Esophagus squamous epithelium (tissue), 5 donors: ENCODE measurements at places on chromosomes 12 and 14.

DNA sequence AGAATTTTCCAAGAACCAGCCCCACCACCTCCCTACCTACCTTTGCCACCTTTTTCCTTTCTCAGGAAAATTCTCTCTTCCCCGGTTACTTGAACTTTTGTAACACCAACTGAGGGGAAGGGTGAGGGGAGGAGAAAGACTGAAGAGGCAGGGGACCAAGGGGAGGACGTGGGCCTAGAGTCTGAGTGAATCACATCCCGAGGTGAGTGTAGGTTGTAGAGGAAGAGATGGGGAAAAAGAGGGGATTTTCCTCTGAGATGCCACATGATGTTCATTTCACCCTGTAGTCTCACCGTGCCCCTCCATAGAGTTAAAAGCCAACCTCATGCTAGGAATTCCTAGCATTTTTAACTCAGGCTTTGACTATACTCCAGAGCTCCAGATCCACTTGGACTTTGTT is 311.8 kb downstream of the RPAP3 start:
- no peak for DNase-seq

DNA sequence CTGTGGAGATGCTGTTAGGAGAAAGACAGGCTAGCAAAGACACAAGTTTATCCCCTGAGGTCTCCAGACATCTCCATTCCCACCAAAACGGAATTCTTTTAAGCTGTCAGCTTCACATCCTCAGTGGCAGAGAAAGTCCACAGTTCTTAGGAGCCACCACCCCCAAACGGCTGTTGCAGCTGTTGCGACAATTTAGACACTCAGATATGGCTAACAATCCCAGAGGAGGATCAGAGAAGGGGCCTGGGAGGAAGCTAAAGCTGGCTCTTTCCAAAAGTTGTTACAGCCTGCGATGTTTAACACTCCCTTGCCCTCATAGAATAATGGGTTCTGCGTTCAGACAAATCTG is 1.9 kb upstream of the ATP5MC2 start:
- DNase-seq = no peak

- no peak for DNase-seq
Measured at GRCh38 chr12:88360343-88360742, 218.2 kb downstream of the TMTC3 start.

- DNase-seq = no peak
Measured at GRCh38 chr12:95187865-95188415, 29.3 kb downstream of the FGD6 start.

DNA sequence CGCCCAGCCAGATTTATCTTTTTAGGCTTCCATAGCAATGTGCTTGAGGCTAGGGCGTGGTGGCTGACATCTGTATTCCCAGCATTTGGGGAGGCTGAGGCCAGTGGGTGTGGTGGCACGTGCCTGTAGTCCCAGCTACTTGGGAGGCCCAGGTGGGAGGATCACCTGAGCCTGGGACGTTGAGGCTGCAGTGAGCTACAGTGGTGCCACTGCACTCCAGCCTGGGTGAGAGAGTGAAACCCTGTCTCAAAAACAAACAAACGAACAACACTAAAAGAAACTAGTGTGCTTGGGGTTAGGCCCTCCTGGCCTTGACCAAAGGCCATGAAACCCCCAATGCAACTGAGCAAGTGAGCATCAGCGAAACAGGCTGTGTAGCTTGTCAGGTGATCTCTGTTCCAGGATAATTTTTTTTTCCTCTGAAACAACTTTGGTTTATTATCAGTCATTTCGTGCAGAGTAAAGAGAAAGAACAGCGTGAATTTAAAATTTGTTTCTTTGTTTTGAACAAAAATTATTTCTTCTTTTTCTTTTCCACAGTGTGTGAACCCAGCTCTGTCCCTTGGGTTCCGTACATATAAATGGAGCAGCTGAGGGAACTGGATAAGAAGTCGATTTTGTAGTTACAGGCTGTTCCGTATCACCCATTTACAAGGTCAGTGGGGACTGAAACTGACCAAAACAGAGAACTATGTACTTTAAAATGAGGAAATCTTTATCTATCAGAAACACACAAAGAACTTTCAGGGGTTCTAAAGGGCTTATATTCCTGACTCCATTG is 8.8 kb upstream of the TUBA1C start:
- DNase-seq = no peak

DNA sequence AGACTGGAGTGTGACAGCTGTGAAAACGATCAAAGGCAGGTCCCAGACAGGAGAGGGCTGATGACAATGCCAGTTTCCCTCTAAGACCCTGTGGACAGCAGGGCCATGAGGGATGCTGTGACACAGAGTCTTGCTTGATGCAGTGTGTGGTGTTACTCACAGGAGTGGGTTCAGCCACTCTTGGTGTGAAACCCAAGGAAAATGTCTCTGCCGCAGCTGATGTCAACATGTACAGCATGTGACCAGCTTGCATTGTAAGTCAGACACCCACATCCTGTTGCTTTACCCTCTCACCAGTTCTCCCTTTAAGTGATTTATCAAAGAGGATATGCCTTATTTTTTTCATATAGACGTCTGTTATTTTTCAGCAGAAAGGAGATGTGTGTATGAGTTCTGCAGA is 268.6 kb downstream of the BTG1 start:
- peak; percentile 9 for DNase-seq

DNA sequence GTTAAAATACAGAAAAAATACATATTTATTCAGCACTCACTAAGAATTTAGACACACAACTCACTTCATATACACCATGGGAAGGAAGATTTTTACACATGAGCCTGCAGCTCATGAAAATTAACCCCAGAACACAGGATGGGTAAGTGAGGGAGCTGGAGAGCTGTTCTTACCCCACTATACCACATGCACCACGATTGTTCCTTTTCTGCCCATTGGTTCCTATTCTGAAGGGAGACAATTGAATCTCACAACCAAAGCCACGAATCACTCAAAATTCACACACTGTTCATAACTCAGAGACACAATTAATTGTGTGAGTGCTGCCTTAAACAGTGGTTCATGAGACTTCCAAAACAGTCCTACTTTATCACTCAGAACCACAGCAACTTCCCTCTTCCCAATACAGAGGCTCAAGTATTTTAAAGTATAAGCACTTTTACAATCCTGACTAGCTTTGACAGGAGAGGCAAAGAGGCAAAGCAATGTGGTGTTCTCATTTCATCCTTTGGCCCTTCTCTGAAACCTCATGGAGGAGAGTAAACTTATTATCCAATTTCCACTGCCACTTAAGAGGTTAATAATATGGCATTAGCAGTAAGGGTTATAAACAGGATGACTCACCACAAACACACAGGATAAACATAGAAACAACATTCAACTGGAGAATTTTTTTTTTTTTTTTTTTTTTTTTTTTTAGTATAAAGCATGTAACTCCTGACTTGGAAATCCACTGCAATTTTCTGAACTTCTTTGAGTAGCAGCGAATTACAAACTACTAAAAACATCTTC is 59.5 kb downstream of the ITPR2 start:
- no peak for DNase-seq

DNA sequence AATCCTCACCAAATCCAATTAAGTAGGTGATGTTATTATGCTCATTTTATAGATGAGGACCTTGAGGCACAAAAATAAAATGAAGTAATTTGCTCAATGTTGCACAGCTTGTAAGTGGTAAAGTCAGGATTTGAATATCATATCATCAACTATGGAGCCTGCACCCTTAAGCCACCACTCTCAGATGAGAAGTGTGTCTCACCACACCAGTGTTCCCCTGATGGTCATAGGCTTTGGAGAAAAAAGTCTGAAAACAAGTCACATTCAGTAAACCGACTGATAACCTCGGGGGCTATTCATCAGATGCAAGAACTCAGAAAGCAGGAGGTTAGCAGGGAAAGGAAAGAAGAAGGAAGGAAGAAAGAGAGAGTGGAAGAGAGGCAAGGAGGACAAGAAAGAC is 2.8 kb downstream of the TSHR start:
- no peak for DNase-seq

DNA sequence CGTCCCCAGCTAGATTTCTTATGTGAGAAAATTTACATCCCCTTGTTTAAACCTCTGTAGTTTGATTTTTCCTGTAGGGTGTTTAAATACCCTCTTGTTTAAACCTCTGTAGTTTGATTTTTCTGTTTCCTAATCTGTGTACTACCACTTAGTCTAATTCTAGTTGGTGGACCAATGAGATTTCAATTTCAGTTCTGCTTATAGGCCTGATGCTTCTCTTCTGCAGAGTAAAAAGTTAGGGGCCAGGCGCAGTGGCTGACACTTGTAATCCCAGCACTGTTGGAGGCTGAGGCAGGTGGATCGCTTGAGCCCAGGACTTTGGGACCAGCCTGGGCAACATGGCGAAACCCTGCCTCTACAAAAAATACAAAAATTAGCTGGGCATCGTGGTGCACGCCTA is 11.5 kb downstream of the UBC start:
- DNase-seq = no peak

- no peak for DNase-seq
Measured at GRCh38 chr14:89479802-89480201, 62.8 kb upstream of the FOXN3 start.

DNA sequence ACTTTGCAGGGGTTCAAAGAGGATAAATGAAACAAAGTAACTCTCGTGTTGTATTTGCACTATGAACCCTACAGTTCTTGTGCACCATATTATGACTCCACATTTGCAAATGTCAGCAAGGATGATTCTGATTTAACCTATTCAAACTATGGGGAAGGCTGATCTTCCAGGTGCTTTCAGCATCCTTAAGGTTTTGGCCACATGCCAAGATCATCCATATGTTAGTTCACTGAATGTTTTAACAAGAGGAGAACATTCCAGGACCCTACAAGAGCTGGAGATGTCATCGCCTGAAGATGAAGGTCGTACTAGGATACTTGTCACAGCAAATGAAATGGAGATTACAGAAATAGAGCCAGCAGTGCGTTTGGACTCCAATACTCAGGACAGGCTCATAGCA is 114.2 kb downstream of the DHRS2 start:
- no peak for DNase-seq

GRCh38 chr12:42010257-42010656 is 134.4 kb downstream of the GXYLT1 start:
- no peak for DNase-seq

DNA sequence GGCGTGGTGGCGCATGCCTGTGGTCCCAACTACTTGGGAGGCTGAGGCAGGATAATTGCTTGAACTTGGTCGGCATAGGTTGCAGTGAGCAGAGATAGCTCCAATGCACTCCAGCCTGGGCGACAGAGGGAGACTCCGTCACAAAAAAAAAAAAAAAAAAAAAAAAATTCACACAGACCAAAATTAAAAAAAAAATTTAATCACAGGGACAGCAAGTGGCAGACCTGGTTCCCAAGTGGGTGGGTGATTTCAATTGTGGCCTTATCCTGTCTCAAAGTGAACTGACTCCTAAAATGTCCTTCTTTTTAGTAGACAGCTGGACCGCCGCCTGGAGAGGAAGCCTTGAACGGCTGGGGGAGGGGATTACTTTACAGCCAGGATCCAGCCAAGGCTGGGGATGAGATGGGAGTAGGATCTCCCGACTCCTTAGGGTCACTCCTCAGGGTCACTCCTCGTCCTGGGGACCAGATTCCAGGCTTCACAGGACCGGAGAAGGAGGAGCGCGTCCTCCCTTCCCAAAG is 1.5 kb upstream of the KCNH3 start:
- DNase-seq = no peak

- no peak for DNase-seq
Measured at GRCh38 chr14:51430633-51431032, 190.6 kb downstream of the TMX1 start.

GRCh38 chr12:110972866-110973265 is 52.5 kb upstream of the MYL2 start:
- no peak for DNase-seq

DNA sequence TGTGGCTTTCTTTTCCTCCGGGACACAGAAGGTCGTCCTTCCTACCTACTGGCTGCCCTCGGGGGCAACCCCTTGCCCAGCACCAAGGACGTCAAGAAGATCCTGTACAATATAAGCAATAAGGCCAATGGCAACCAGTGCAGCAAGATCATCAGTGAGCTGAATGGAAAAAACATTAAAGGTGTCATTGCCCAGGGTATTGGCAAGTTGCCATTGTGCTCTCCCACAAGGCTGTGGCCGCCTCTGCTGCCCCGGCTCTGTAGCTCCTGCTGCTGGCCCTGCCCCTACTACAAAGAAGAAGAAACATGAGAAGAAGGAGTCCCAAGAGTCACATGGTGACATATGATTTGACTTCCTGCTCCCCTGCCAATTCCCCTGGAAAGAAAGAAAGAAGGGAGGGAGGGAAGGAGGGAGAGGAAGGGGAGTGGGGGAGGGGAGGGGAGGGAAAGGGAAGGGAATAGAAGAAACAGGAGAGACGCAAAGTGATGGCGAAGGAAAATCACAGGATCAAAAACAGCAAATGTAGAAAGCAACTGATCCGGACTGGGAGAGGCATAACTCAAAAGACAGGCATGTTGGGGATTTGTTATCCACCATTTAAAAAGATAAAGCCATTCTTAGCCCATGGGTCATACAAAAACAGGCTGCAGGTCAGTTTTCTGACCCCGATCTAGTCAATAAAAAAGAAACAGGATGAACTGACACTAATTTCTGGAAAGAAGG is 61.3 kb upstream of the RESF1 start:
- no peak for DNase-seq

DNA sequence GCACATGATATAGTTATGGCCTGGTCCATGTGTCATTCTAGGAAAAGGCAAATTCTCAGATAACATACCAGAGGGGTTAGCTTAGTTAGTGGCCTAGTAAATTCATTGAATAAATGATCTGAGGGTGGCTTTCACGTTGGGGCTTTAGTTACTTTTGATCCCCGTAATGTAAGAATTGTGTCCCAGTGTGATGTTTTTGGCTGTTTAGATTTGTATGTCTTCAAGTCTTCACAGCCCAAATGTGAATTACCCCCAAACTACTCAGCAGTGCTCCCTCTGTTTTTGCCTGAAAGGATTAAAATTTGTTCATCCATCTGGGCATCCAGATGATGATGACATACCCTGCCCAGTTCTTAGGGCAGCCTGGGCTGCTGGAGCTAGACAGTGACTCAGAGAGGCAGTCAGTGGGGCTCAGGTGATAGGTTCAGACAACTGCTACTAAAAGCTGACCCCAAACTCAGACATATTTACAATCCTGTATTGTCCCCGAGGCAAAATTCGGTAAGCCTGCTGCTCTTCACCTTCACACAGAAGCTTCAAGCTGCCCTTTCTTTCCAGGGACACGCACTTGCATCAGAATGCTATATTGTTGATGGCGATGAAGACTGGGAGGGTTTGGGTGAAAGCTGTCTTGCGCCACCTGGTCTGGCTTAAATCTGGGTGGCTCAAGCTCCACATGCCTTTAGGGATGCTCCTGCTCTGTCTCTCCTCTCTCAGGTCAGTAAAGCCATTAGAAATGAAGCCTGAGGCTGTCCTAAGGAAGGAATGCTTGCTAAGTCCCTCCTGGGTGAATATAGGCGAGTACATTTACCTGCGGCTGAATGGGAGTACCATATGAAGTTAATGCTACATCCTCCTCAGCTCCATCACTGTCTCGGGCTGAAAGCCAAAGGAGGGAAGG is 10.3 kb downstream of the GPRC5D start:
- no peak for DNase-seq

DNA sequence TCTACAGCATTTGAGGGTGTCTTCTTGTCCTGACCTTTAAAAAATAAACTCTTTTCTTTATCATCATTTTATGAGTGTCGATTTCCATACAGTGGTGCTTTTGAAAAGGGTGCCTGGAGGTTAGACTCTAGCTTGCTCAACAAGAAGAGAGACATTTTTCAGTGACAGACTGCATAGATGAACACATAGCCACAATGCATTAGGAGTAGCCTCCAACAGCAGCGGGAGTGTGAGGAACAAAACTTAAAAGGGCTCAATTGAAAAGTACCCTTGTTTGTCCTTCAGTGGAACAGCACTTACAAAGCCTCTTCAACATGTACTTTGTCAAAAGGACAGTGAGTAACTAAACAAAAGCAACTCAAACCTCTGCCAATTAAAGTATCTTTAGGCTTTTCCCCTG is 119.3 kb downstream of the SOX5 start:
- DNase-seq = no peak

- DNase-seq = no peak
Measured at GRCh38 chr12:132392389-132393244, 63.2 kb upstream of the GALNT9 start.
